ENCODE measurements at places on chromosomes 1 and 21.
A peak's percentile ranks its signal among the peaks of the same experiment; 100 is the strongest.

DNA sequence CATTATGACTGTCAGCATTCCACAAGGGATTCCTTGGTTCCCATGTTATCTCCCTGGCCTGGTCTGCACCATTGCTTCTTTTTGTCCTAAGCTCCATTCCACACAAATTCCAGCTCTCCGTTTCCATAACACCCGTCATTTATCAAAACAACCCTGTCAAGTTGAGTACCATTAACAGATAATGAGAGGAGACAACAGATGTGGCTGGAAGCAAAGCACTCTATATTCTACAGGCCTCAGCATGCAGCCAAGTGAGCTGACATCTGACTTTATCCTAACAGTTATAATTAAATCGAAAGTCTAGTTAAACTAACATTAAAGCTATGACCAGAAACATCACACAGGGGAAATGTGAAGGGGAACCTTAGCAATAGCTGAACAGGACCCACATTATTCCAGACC lies 110.4 kb downstream of the RERE start:
- DNase-seq: peak; percentile 34

- DNase-seq: no peak
Measured at GRCh38 chr1:232222614-232223013, 407.3 kb downstream of the SIPA1L2 start.

DNA sequence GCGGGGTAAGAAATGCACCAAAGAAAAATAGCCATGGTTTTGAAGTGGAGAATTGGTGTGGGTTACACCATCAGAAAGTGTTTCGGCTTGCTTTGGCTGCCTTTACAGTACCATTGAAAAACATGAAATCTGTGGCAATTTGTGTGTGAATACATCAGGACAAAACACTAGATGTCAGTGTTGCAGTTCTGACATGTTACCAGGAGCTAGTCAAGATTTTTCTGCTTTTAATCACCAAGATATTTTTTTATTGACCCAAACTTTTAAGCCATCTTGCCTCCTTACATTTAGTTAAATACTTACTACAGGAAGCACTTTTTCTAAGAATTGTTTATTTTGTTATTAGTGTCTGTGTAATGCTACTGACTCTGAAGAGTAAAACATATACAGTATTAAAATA lies 14.3 kb downstream of the RRP15 start:
- peak; percentile 66 for DNase-seq

GRCh38 chr1:147444381-147444780 lies 96.9 kb upstream of the BCL9 start:
- DNase-seq: no peak

DNA sequence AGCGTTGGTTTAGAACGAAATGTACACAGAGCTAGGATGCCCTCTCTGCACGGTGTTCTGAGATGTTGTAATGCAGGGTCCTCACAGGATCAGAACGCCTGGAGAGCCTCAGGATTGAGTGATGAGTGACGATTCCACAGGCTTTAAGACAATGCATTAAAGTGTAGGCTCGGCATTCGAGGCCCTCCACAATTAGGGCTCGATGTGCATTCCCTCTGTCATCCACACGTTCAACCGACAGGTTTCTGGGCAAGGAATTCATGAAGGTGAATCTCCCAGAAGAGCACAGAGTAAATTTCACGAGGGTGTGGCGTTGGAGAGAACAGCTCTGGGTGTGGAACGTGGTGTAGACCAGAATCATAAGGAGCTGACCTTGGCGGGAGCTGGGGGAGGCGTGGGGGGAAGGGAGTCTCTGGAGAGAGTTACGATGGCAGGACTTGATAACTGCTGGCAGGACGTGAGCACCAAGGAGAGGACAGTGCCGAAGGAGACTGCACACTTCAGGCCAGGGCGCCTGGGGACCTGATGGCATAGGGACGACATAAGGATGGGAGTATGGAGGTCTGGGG lies 51.0 kb upstream of the EFHD2 start:
- no peak for DNase-seq

DNA sequence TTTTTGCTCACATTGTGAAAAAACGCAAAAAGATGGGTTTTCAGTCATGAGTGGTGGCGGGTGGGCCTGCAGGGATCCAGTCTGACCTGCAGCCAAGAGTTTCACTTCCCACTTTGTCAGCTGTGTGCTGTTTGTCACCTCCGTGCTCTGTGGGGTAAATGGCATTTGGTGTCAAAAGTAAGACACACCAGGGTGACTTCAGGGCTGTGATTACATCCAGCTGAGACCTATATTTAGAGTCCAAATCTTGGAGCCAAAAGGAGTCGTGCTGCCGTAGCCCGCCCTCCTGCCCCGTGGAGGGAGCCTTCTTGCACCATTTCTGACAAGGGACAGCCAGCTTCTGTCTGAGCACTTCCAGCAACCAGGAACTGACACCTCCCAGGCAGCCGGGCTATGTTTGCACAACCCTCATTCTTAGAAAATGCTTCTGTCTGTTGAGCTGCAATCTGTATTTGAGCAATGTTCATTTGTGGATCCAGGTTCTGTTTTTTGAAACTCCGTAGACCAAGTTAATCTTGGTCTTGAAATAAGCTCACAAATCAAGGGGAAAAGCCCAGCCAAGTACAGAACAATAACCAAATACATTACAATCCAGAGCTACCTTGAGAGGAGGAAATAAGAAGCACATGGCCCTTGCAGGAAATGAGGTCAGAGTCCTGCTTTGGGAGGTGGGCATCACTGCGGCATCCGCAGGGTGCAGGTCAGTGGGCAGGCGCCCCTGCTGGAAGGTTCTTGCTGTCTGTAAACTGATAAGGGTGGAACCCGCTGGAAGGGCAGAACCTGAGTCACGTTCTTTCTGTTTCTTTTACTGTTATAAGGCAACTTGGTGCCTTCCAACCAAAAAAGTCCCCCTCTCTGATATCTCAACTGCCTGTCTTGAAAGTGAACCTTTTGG lies 14.4 kb downstream of the ABCG1 start:
- DNase-seq: peak; percentile 81

DNA sequence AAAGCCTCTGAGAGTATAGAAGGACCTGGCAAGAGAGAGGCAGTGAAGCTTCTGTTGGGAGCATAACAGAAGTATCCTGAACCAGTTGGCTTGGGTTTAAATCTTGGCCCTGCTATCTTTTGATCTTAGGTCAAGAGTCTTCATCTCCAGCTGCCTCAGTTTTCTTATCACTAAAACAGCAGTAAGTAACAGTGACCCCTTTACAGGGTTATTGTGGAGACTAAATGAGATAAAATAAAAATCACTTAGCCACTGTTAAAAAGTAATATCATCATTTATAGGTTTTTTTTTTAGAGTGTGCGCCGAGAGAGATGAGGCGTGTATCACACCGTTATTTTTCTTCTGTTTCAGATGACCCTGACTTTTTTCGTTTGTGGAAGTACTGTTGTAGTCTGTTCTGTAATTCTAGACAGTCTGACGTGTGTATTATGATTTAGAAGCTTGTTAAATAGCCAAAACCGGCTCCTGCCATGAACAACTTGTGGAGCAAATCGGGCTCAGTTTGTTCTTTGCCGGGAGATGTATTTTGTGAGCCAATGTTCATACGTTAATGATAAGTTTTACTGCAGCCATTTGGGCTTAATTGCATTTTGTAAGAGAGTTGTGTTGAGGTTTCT lies 1.1 kb downstream of the THRAP3 start:
- DNase-seq: no peak

DNA sequence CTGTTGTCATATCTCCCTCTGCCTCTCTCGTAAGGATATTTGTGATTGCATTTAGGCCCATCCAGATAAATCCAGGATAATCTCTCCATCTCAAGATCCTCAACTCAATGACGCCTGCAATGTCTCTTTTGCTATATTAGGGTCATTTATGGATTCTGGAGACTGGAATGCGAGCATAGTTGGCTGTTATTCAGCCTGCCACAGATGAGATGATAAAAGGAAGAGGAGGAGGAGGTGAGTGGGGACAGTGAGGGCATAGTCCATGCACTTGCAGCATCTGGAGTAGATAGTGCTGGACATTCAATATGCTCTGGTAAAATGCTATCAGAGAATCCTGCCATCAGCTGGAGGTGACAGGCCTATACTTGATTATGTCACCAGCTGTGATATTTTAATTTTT lies 131.6 kb upstream of the CACNA1E start:
- DNase-seq: no peak

DNA sequence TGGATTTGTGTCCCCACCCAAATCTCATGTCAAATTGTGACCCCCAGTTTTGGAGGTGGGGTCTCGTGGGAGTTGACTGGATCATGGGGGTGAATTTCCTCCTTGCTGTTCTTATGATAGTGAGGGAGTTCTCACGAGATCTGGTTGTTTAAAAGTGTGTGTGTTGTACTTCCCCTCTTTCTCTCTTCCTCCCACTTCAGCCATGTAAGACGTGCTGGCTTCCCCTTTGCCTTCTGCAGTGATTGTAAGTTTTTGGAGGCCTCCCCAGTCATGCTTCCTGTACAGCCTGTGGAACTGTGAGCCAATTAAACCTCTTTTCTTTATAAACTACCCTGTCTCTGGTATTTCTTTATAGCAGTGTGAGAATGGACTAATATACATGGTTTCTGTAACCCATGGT lies 64.6 kb downstream of the RHOU start:
- DNase-seq: no peak

DNA sequence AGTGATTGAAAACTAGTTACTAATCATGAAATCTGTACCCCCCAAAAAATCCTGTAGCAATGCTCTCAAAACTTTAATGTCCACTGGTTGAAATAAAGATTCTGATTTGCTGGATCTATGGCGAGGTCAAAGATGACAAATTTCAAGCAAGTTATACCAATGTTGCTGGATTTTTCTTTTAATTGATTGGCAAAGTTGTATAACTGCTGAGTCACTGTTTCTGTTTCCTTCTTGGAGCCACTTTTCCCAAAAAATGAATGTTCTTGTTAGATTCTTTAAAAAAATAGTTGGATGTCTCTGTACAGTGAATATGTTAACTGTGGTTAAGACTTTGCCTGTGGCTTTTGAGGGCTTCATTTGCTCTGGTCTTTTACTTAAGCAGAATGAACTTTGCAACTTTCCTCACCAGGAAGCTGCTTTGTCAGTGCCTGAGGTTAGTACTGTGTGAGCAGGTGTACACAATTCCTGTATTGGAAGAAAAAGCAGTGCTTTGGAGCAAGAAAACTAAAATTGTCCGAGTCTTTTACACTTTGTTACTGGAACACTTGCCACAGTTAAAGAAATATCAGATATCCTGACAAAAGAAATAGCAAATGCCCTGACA lies 1211.9 kb downstream of the MRPL39 start:
- DNase-seq: no peak

DNA sequence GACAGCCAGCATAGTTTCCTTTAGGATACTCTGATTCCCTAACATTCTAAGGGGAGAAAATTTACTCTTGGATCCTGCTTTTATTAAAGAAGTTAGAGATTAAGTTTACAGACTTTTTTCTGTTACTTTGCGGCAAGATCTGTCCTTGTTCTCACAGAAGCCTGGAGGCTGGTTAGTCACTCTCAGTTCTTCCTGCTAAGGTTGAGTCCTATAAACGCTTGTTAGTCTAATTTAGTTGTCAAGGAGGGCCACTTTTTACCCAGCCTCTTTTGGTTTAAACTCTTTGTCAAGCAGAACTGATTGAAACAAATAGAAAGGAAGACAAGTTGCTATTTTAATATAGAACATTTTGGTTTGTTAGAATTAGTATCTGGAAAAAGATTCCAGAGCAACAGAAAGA lies 89.7 kb downstream of the C21orf91 start:
- no peak for DNase-seq

GRCh38 chr21:40043423-40043822 lies 176.2 kb downstream of the PCP4 start:
- no peak for DNase-seq

DNA sequence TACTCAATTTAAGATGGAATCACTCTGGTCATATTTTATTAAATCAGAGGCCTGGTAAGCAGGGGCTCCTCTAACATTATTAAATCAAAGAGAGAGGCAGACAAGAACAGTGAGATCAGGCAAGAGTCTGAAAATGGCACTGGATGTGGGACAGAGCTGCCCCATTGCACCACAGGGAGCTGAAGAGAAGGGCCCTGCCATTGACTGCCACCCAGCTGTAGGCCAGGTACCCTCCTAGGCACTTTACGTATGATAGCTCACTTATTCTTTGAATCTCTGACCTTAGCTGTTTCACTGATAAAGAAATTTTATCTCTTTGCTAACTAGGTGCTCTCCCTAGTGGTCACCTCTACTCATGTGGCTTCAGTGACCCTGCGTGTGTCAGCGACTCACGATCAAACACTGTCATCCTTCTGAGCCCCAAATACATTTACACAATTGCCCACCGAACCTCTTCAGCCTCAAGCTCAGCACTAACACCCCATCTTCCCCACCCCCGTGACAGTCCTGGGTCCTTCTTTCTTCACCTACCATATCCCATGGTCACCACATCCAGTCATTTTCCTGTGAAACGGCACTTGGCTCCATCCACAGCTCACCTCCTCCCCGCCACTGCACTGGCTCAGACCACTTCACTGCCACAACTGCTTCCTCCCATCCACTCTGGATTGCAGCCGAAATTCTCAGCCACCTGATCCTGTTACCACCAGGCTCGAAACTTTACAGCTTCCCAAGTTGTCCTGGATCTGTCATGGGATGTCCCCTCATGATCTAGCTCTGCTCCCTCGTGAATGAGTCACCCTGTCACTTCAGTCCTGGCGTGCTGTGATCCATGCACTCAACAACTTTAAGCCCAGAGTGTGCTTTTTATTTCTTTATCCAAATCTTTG lies 97.3 kb upstream of the SYT6 start:
- no peak for DNase-seq

- DNase-seq: no peak
Measured at GRCh38 chr1:160024195-160024905, 7.4 kb downstream of the PIGM start.

- no peak for DNase-seq
Measured at GRCh38 chr1:103309786-103310185, 201.5 kb upstream of the COL11A1 start.

DNA sequence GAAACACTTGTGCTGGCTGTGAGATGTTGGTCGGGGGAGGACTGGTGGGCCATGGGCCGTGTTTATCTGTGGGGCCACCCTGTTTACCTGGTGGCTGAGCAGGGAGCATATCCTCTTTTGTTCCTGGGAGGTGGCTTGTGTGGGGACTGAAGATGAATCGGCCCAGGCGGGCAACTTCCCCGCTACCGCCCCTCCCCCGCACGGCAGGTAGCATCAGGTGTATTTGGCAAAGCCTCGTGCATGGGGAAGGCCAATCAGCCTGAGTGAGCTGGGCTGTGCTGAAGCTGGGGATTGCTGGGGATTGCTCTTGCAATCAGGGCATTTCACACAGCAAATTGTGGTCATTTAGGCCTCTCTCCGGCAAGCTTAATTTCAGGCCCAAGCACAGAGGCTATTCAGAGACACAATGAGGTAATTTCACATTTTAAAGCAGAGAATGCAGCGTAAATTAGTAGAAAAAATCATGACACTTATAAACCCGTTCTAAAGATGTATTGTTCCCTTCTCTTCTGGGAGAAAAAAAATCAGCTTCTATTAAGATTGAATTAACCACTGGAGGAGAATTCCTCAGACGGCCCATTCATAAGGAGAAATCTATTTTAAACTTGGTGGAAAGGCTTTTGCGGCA lies 197.7 kb upstream of the POU3F1 start:
- DNase-seq: no peak

DNA sequence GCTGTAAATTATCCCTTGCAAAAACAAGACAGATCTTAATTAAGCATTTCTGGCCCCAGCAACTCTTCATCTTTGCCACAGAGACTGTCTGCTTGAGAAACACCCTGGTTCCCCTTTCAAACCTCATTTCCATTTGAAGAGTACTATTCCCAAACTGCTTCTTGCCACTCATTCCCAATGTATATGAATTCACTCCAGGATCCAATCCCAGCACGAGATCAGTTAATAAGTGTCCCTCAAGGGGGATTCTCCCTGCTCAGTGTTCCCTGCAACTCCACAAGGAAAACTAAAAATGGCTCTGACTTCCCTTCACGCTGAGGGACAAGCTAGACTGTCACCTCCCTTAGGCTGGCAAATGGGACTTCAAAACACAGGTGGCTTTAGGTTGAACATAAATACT lies 173.2 kb downstream of the SIPA1L2 start:
- no peak for DNase-seq
